ENCODE measurements at places on chromosomes 12 and 14. TPM values are rescaled to one million over a fixed set of nuclear protein-coding genes. Genes with fewer than 3 reads are reported as not detected.

DNA sequence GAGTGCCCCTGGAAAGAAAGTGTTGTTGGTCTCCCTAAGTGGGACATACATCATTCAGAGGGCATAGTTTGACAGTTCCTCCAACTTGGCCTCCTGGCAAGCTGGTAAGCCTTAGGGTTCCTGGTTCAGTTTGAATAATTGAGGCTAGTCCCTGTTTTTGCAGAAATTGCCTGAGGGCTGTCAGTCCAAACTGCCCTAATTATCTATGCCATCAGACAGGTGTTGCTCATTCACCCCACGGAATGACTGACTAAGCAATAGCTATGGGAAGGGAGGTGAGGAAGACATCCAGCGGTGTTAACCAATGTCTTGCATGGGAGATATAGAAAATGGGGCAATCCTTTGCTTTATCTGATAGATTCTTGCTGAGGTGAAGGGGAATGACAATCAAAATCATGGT lies 37.6 kb downstream of the SPTSSA start:
- H3K36me3 ChIP-seq, result peaks cover 13% of the 10 kb centered on the region
- DNase-seq, result no peak
- H3K4me3 ChIP-seq, result no peak overlapping the region
- H3K4me1 ChIP-seq, result no peaks in the 10 kb centered on the region
- no peaks in the 10 kb centered on the region for H3K27me3 ChIP-seq
- H3K27ac ChIP-seq, result no peak overlapping the region

- no peaks in the 10 kb centered on the region for H3K4me1 ChIP-seq
- DNase-seq, result no peak
- H3K36me3 ChIP-seq, result no peaks in the 10 kb centered on the region
- no peak overlapping the region for H3K27ac ChIP-seq
- H3K27me3 ChIP-seq, result peaks cover 25% of the 10 kb centered on the region
Measured at GRCh38 chr12:51850081-51850964, 1.8 kb upstream of the FIGNL2 start.

ART4 gene
- total RNA-seq, result not detected

- no peak overlapping the region for H3K27ac ChIP-seq
- peak; percentile 88 for DNase-seq
- no peaks in the 10 kb centered on the region for H3K36me3 ChIP-seq
- H3K27me3 ChIP-seq, result no peaks in the 10 kb centered on the region
- peak overlapping the region; percentile 51 for H3K4me3 ChIP-seq
Measured at GRCh38 chr14:67729072-67729885, 27.6 kb downstream of the RDH12 start.

SYNDIG1L gene
- total RNA-seq, result 0.22 TPM

- no peak overlapping the region for H3K27ac ChIP-seq
- H3K4me1 ChIP-seq, result no peaks in the 10 kb centered on the region
- no peaks in the 10 kb centered on the region for H3K36me3 ChIP-seq
- H3K4me3 ChIP-seq, result no peak overlapping the region
- no peak for DNase-seq
- no peaks in the 10 kb centered on the region for H3K27me3 ChIP-seq
Measured at GRCh38 chr12:87846045-87846444, 183.2 kb downstream of the C12orf50 start.

LRP1-AS gene
- total RNA-seq, result not detected

DNA sequence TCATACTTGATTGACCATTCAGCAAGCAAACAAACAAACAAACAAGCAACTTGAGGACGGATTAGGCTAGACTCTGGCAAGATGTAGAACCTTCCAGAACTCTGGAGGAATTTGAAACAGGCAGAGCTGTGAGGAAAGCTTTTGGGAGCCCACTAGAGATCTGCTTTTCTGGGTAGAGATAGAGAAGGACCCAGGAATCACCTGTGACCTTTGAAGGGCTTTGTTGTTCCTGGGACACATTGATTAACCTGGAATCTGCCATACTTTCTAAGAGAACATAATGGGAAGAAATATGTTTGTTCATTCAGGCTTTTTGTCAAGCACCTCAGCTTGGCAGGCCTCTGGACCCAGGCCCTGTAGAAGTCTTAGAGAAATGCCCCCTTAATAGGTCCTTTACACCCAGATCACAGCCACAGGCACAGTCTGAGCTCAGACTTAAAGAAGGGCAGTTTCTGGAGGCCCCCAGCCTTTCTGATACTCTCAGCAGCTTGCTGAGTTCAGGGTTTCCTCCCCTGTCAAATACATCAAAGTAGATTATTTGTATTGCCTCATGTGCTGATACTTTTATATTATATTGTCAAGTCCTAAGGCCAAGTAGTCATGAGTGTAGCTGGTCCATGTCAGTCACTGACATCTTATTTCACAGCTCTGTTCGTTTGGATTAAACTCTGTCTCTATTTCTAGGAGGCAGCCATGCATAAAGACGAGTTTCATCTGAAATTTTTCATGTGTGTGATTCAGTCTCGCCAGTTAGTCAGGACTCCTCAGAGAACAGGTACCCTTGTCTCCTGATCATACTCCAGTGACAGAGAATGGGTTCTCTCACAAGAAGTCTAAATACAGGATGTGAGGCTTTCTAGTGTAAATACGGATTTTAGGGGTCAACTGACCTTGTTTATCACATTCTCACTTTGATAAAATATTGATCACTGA lies 1.1 kb upstream of the SENP1 start:
- no peaks in the 10 kb centered on the region for H3K27me3 ChIP-seq
- no peak for DNase-seq
- H3K4me3 ChIP-seq, result peak overlapping the region; percentile 94

DNA sequence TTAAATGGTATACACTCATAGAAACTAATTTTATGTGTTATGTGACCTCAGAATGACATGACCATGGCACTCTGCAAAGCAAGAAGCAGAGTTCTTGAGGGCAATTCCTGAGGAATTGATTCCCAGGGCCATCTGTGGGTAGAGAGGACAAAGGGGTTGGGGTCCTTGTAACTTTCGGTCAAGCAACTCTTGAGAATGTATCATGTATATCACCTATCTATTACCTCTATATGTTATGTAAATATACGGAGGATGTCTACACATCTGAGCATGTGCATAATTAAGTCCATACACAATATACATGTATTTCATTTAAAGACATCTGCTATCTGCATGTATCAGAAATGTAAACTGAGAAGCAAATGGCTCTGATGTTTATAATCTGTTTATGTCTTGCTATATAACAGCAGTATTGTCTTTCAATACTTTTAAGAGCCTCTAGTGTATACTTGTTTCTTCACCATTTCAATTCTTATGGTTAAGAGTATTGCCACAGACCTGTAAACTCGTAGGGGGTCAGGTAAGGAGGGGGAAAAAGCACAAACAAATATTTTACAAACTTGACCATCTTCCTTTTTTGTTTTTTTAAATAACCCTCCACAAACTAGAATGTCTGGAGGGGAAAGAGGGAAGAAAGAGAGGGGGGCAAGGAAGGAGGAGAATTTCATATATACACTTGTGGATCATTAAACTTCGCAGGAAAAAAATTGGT lies 4.5 kb downstream of the FOXA1 start:
- H3K4me3 ChIP-seq, result peak overlapping the region; percentile 74
- H3K36me3 ChIP-seq, result no peaks in the 10 kb centered on the region
- H3K27ac ChIP-seq, result no peak overlapping the region
- no peak for DNase-seq

GRCh38 chr14:93076755-93077154 lies 39.0 kb downstream of the ITPK1 start:
- no peak overlapping the region for H3K27ac ChIP-seq
- no peak overlapping the region for H3K4me3 ChIP-seq
- H3K27me3 ChIP-seq, result no peaks in the 10 kb centered on the region
- peaks cover 14% of the 10 kb centered on the region for H3K36me3 ChIP-seq
- no peak for DNase-seq
- no peaks in the 10 kb centered on the region for H3K4me1 ChIP-seq

CACNA1C gene
- 0.81 TPM for total RNA-seq

DNA sequence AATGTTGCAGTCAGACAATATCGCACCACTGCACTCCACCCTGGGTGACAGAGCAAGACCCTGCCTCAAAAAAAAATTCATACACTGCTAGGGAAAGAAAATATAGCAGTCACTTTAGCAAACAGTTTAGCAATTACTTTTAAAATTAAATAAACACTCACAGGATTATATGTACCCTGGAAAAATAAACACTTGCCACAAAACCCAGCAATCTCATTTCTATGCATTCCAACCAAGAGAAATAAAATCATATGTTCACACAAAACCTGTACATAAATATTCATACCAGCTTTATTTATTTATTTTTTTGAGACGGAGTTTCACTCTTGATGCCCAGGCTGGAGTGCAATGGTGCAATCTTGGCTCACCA lies 20.2 kb downstream of the ATXN2 start:
- no peak for DNase-seq
- H3K27me3 ChIP-seq, result no peaks in the 10 kb centered on the region
- H3K27ac ChIP-seq, result no peak overlapping the region
- H3K4me3 ChIP-seq, result no peak overlapping the region
- H3K4me1 ChIP-seq, result peaks cover 3% of the 10 kb centered on the region

EIF2S3B gene
- total RNA-seq, result 2.2 TPM

GRCh38 chr12:91040096-91040755 lies 17.6 kb downstream of the KERA start:
- DNase-seq, result no peak
- H3K4me1 ChIP-seq, result no peaks in the 10 kb centered on the region
- no peaks in the 10 kb centered on the region for H3K36me3 ChIP-seq
- H3K27me3 ChIP-seq, result no peaks in the 10 kb centered on the region

GRCh38 chr14:101556566-101557320 lies 4.6 kb upstream of the DIO3 start:
- no peak for DNase-seq
- H3K27me3 ChIP-seq, result peaks cover 28% of the 10 kb centered on the region
- no peaks in the 10 kb centered on the region for H3K36me3 ChIP-seq
- no peak overlapping the region for H3K27ac ChIP-seq
- H3K4me3 ChIP-seq, result no peak overlapping the region
- no peaks in the 10 kb centered on the region for H3K4me1 ChIP-seq

DNA sequence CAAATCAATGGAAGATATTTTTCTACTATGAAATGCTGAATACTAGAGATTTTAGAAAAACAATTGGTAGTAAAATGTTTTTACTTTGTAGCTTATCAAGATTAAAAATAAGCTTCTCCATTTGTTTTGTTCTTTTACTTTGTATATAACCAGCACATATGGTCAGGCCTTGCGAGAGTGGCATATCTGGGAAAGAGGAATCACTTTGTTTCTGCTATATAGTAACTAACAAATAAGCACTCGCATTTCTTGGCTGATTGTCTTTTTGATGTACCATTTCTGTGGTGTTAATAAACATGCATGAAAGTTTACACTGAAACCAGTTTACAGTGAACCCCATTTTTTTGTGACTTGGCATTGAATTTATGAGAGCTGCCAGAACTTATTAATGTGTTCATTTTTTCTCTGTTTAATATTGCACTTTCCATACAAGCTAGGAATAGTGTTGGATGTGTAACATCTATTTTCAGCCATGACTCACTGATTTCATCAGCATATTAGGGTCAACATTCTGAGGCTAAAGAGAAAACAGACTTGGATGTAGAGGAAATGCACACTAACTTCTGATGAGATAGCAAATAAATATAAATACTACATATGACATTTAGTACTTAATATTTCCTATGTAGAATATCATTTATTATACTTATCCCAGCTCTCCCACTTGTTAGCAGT lies 635.5 kb downstream of the KCNH5 start:
- DNase-seq, result no peak
- no peaks in the 10 kb centered on the region for H3K36me3 ChIP-seq
- H3K27ac ChIP-seq, result no peak overlapping the region
- H3K27me3 ChIP-seq, result no peaks in the 10 kb centered on the region
- H3K4me3 ChIP-seq, result no peak overlapping the region

DNA sequence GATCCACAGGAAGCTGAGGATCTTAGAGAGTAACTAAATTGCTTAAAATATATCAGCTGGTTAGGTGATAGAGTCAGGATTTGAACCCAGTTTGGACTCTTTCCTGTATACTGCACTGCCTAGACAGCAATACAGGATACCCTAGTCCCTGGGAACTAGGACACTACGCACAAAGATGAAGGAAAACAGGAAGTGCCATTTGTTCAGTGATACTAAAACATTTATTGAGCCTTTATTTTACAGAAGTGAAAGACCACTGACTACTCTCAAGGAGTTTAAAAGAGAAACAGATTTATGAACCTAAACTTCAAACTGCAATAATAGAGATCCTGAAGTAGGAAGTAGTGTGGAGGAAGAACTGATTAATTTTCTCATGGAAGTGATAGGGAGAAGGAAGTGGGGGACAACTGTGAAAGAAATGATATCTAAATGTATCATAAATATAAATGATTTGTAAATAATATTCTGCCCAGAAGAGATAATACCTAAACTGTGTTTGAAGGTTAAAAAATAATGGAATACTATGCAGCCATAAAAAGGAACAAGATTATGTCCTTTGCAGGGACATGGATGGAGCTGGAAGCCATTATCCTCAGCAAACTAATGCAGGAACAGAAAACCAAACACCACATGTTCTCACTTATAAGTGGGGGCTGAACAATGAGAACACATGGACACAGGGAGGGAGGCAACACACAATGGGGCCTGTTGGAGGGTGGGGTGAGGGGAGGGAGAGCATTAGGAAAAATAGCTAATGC lies 18.2 kb downstream of the MSRB3 start:
- DNase-seq, result no peak
- H3K27ac ChIP-seq, result no peak overlapping the region
- H3K27me3 ChIP-seq, result no peaks in the 10 kb centered on the region
- no peak overlapping the region for H3K4me3 ChIP-seq
- no peaks in the 10 kb centered on the region for H3K4me1 ChIP-seq
- no peaks in the 10 kb centered on the region for H3K36me3 ChIP-seq

MYH6 gene
- total RNA-seq, result 0.13 TPM

DNA sequence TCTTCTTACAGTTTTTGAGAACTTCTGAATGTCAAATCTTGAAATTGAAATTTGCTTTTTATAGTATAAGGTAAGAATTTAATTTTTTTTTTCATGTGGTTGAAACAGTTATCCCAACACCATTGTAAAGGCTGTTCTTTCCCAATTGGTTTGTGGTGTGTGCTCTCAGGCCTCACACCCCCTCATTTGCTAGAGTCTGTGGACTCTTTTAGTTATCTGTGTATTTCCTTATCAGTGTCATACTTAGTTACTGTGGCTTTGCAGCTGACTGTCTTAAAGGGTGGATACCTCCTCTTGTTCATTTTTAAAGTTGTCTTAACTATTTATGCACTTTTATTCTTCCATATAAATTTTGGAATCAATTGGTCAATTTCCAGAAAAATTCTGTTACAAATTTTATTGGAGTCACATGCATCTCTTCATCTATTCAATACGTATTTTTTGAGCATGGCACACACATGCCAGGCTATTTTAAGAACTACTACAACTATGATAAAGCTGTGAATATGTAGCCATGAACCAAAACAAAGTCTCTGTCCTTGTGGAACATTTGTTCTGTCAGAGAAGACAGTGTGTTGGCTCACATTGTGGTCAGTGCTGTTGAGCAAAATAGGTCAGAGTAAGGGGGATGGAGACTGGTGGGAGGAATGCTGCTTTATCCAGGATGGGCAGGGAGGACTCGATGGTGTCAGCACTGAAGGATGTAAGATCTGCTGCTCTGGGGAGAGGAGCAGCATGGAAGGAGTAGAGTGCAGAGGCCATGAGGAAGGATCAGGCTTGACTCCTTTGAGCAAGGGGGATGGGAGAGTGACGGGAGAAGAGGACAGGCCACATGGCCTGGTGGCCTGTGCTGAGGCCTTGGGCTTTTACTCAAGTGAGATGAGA lies 24.1 kb downstream of the FGF23 start:
- no peaks in the 10 kb centered on the region for H3K27me3 ChIP-seq
- no peaks in the 10 kb centered on the region for H3K4me1 ChIP-seq
- H3K27ac ChIP-seq, result no peak overlapping the region
- no peak overlapping the region for H3K4me3 ChIP-seq

STYK1 gene
- 0.37 TPM for total RNA-seq

GUCY2C gene
- 1.3 TPM for total RNA-seq

PAH gene
- 8.0 TPM for total RNA-seq

GARIN6 gene
- not detected for total RNA-seq

SOAT2 gene
- total RNA-seq, result not detected

GRCh38 chr12:94792693-94793092 lies 142.3 kb upstream of the TMCC3 start:
- H3K4me1 ChIP-seq, result peaks cover 3% of the 10 kb centered on the region
- no peaks in the 10 kb centered on the region for H3K36me3 ChIP-seq
